SK-N-SH treated with all-trans-retinoic acid at 6 μM for 48 hours (cell line): ENCODE measurements at places on chromosomes 13 and 19.

- peak; percentile 69 for ATAC-seq
Measured at GRCh38 chr19:46704379-46705076, 12.4 kb downstream of the PRKD2 start.

GRCh38 chr19:42168206-42168605, 36.0 kb upstream of the POU2F2 start:
- ATAC-seq = no peak

- ATAC-seq = no peak
Measured at GRCh38 chr13:100306434-100306999, 217.6 kb downstream of the PCCA start.

GRCh38 chr13:86006317-86006716, 207.1 kb upstream of the SLITRK6 start:
- no peak for ATAC-seq

DNA sequence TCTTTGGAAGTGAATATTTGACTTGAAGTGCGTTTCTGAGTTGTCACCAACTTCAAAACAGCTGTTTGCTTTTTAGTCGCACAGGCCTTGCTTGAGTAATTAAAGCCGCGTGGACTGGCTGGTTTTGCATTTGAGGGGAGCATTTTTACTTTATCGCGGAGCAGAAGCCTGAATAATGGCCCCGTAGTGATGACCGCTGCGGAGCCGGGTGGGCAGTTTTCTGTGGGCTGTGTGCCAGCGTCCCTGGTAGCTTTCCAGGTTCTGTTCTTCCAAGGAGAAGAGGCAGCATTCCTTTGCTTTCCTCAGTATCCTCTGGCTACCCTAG, 1.1 kb downstream of the NAA16 start:
- ATAC-seq = peak; percentile 48

DNA sequence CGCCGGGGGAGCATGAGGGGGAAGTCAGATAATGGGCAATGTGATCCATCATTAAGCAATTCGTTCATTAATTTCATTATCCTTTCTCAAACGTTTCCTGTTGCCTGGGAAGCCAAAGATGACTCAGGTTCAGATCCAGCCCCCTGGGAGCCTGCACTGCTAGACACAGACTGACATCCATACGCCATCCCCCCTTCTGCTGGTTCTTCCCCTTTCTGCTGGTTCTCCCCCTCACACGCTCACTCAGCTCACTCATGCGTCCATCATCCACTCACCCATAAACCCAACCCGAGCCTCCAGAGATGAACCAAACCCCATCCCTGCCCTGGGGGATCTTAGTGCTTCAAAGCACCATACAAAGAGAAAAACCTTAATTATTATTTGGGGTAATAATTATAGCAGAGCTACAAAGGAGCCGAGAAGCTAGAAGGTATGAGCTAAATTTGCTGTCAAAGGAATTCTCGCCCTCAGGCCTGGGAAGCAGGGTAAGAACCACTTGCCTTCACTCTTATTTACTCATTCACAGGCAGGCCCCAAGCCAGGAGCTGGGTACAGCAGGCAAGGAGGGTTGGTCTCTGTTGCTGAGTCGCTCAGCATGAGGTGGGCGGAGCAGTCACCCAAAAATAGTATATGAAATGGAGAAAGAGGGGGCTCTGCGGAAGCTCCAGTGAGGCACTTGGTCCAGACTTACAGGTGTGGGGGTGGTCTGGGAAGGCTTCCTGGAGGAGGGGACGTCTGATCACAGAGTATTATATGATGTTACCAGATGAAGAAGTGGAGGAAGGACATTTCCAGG, 7.0 kb upstream of the ZNF444 start:
- ATAC-seq = peak; percentile 81

DNA sequence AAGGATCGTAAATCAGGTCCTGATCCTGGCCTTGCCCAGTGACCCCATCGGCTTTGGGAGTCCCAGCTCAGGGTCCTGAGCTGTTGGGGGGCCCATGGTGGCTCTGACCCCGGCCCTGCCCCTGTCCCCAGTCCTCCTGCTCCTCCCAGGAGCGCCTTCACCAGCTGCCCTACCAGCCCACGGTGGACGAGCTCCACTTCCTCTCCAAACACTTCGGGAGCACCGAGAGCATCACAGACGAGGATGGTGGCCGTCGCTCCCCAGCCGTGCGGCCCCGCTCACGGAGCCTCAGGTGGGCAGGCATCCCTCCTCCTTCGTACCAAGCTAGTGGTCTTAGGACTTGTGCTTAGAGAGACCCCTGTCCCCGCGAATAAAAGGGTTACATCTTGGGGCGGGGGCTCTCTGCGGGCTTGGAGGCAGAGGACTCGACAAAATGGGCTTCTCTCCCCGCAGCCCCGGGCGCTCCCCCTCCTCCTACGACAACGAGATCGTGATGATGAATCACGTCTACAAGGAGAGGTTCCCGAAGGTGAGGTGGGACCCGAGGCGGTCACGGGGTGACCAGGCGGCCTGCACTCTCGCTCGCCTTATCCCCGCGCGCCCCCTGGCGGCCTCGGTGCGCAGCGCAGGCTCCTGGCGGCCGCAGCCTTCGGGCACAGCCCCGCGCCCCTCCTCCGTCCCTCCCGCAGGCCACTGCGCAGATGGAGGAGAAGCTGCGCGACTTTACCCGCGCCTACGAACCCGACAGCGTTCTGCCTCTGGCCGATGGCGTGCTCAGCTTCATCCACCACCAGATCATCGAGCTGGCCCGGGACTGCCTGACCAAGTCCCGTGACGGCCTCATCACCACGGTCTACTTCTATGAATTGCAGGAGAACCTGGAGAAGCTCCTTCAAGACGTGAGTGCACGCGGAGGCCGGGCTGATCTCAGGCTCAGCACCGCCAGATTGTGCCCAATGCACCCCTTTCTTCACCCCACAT, 9.1 kb downstream of the MAST1 start:
- peak; percentile 99 for ATAC-seq

GRCh38 chr13:47553329-47553977, 447.6 kb downstream of the SUCLA2 start:
- ATAC-seq = no peak

DNA sequence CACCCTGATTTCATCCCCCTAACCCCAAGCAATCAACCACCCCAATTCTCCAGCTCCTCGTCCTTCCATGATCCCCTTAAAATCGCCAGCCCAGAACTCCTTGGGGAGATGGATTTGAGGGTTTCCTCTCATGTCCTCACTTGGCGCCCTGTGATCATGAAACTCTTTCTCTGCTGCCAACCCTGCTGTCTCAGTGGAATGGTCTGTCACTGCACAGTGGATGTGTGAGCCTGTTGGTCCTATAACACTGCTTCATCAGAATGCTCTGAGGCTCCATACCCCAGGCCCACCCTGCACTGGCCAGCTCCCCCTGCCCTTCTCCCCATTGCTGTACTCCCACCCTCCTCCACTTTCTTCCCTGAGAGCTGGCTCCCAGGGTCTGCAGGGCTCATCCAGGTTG, 12.6 kb upstream of the ZNF792 start:
- ATAC-seq = no peak

DNA sequence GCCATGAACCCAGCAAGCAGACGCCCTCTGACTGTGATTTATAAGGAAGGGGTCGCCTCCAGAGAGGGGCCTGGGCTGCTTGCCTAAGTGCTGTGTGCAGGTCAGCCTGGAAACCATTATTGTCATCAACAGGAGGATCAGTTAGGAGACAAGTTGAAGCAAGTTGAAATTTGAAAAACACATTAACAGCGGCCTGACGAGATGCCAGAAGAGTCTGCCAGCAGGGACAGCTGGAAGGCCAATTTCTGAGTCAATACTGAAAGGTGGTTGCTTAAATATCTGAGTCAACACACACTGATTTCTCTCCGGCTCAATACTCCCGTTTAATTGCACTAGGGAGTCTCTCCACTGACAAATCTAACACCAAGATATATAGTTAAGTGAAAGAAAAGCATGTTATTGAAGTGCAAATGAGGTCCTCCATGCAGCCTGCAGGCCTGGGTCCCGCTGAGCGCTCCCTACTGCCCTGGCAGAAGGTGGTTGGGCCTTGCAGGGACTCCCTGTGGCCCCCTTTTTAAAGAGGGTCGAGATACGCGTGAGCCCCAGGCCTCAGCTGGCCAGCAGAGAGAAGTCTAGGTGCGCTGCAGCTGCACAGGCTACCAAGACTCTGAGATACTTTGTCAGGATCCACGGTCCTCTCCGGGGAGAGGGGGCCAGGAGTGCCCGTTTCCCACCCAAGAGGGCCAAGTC, 91.1 kb downstream of the RNASEH2B start:
- ATAC-seq = no peak

DNA sequence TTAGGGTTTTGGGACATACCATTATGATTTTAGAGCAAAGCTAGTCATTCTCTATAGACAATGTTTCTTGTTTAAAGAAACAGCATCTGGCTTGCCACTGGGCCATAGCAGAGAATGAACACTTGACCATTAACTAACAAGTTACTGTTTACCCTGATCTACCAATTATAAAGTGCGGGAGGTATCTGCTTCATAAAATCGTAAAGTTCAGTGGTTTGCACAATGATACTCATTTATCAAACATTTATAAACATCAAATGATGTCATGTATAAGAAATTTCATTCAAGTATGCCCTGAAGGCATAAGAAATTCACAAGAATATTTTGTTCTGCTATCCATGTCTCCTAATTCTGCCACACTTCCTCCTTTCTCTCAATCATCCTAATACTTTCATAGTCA, 139.2 kb downstream of the PCDH20 start:
- ATAC-seq = no peak

DNA sequence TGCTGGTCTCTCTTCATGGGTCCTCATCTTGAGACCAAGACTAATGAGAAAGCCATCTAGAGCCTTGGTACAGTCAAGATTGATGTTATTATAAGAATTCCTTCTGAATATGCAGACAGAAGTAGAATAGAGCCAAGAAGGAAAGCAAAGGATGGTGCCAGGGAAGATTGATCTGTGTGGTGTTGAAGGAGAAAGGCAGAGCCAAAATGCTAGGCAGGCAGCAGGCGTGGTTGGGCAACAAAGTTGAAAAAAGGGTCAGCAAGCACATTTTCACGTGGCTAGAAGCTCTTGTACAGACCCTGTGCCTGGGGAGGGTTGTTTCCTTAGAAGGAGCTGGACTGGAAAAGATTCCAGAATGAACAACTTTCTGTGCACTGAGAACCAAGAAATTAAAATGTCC, 319.7 kb upstream of the ARGLU1 start:
- ATAC-seq = no peak

DNA sequence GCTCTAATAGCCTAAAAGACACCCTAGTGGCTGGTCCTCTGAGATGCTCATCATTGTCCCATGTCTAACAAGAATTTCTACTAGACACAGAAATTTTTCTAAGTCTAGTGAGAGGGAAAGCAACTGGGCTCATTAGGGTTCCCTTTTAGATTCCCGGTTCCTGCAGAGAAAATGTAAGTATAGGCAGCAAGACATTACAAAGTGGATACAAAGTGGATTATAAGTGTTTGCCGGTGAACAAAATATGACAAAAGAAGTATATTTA, 20.8 kb upstream of the TMTC4 start:
- ATAC-seq = no peak

DNA sequence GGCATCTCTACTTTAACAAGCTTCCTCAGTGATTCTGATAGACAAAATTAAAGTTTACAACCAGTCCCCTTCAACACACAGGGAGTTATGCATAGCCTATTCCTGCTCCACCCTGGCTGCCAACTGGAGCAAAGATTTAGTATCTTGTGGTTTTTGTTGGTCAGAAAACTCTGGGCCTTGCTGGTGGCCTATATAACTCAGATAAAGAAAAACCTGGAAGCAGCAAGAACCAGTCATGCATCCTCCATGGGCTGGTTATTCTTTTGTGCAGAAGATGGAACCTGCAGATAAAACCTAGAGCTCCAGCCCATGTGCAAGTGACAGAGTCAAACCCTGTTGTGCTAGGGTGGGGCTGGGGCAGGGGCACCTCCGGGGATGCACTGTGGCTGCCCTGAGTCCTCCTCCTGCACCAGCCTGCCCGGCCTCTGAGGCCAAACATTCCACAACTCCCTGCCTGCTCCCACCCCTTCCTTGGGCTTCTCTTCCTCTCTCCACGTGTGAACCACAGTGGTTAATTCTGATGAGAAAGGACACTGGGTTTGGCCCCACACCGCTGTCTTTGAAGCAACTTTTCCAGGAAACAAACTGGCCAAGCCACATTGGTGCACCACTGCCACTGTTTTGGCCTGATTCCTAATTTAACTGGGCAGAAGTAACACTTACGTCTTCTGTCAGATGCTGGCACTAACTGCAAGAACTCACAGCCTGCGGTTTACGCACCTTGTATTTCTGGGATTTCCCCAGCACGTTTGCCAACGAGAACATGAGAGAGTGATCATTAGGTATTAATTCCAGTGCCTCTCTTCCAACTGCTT, 23.3 kb upstream of the GGACT start:
- no peak for ATAC-seq

GRCh38 chr19:41295499-41295898, 14.5 kb upstream of the CCDC97 start:
- ATAC-seq = no peak

DNA sequence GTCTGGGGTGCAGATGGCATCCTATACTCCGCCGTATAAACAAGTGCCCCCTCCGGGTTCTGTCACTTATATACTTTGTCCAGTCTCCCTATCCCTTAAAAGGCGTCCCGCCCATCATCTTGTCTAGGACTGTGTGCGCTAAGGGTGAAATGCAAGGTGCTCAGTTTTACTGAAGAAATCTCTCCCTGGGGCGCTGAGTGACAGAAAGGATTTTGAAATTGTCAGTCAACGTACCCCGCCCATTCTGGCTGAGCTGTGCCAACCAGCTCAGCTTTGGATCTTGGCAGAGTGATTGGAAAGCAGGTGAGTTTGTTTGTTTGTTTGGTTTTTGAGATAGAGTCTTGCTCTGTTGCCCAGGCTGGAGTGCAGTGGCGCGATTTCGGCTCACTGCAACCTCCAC, 4.1 kb upstream of the TMEM161A start:
- ATAC-seq = no peak

GRCh38 chr19:16527971-16528521, 14.2 kb downstream of the CHERP start:
- peak; percentile 32; the same call in 2 of the 3 replicates for ATAC-seq

DNA sequence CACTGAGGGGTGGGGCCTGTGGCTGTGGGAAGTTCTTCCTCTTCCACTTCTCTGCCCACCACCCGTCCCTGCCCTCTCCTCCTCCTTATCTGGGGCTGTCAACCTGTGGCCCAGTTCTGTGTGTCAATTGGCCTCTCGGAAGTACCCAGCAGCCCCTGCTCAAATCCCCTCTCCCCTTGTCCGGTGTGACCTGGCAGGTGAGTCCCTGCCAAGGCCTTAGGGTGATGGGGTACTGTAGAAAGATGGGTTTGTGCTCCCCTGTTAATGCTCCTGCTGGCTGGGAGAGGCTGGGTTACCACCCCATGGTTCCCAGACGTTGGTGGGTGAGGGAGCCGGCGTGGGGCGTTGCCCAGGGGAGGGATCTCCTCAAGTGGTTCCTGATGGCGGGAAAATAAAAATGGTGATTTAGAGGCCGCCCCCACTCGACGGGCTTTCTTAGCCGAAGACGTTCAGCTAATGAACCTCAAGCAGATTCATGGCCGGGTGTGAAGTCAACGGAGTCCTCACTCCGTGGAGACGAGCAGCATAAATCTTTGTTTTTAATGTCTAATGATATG, 141.2 kb downstream of the URI1 start:
- no peak for ATAC-seq

DNA sequence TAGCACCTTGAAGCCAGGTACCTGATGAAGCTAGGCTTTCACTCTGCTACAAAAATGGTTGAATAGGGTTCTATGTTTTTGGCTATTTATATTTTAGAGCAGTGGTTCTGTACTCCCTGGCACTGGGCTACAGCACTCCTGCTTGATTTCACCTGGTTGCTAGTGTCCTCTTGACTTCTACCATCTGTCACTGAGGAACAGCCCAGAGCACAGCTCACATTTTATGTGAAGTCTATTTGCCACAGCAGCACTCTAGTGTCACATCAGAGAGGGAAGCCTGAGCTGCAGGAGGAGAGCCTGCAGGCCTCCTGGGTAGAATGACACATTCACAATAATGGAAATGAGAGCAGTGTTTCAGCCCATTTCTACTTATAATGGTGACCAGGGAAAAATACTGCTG, 184.2 kb downstream of the ZNF486 start:
- ATAC-seq = no peak
